ENCODE measurements at places on chromosomes 11 and 22.

GRCh38 chr11:26618441-26618840, 46.4 kb upstream of the MUC15 start:
- no peak for DNase-seq

DNA sequence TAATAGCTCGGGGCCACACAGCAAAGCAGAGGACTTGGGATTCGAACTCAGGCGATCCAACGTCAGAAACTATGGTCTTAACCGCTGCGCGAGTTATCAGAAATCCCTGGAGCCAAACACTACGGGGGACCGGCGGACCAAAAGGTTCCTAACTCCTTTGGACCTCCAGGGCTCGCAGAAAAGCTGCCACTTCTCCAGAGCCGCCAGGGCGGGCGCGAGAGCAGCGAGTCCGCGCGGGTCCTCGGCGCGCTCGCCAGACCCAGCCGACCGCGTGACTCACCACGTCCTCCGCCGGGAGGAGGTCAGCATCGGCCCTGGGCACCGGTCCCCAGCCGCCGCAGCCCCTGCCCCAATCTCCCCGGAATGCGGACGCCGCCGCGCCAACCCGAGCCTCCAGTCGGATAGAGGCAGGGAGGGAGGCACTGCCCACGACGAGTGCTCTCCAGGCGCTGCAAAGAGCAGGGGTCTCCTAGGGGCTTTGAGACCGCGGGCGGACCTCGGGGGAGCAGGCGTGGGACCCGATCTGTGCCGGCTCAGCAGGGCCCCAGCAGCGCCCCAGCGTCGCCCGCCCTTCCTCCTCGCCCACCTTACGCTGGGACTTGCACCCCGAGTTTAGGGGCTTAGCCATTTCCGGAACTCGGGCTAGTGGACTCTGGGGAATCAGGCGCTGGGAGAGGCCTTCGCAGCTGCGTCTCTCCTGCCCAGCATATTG, 6.2 kb upstream of the ALX4 start:
- DNase-seq: no peak

DNA sequence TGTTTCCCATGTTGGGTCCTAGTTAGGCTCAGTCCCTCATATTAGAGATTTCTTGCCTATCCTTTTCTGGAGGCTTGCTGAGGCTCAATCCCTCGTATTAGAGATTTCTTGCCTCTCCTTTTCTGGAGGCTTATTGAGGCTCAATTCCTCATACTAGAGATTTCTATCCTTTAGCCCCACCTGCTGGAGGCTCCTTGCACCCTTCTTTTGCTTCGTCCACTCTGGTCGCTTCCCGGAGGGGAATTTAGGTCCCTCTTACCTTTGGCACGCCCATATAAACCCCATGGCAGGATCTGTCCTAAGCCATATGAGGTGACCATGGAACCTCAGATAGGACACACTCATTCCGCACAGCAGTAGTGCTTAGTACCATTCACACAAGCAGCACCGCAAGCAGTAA, 15.9 kb downstream of the CYP2D6 start:
- DNase-seq: no peak

DNA sequence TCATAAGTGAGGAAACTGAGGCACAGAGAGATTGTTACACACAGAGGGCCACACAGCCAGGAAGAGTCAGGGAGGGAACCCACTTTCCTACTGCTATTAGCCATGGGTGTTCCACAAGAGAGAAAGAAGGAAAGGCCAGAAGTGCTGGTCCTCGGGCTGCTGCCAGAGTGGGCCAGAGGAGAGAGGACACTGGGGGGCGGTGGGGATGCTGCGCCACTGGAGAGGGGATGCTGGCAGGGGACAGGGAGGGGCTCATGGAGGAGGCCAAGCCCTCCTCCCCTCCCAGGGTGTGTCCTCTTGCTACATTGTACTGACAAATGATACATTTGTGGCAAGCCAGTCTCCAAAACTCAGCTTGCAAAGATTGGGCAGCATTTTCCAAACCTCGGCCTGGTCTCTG, 9.9 kb downstream of the IL10RA start:
- no peak for DNase-seq

DNA sequence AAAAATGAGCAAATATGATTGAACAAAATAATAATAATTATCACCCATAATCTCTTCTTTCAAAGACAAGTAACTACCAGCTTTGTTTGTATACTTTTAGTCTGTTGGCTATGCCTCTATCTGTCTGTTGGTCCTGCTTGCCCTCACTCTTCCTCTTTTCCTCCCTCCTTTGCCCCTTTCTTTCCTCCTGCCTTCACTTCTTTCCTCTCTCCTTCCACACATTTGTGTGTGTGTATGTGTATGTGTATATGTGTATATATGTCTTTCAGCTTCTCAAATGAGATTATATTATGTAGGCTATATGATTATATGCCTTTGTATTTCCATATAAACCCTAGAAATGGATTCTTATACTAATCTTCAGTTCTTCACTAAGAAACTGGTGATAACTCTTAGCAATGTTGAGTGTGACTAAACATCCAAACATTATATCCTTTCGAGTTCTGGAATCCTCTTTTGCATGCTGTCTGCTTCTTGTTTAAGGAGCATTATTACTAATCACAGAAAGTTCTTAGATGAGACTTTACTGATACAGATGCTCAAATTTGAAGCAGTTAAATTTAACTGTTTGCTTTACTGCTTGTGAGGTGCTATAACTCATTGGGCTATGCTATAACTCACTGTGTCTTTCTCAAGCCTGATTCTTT, 219.1 kb downstream of the TMEM135 start:
- no peak for DNase-seq

DNA sequence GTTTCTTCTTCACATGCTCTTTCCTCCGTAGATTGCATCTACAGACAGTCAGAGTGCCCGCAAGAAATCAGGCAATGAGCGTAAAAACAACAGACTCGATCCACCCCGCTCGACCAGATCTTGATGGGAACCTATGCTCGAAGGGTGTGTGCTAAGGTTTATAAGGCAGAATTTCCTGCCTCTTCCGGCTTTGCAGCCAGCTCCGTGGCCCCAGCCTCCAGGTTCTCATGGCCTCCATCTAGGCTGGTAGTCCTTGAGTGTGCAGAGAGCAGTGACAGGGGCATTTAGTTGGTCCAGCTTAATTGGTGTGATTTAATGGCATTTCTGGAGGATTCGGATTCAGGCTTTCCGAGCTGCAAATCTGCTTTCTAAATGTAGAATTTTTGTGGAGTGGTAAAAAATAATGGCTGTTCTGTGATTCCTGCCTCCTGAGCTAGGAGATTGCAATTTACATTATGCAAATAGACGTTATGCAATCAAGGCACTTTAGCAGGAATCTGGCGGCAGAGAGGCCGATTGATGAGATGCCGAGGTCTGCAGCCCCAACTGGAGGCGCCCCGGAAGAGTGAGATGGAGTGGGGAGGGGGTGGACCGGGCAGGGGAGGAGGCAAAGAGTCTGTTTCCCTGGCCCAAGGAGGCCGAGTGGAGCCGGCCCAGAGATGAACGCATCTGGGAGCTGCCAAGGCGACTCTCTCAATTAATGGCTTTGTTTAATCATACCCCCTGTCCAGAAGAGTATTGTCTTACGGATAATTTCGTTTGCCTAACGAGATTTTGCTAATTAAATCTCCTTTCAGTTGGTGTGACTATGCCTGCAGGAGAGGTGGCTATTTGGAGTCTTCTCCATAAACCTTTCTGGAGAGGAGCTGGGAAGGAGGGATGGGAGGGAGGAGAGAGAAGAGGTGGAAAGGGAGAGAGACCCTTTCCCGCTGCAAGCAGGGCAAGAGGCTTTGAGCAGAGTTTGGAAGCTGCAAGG, 75.3 kb downstream of the PKNOX2 start:
- no peak for DNase-seq

- no peak for DNase-seq
Observed at GRCh38 chr11:71310184-71310583, 57.8 kb upstream of the SHANK2 start.

DNA sequence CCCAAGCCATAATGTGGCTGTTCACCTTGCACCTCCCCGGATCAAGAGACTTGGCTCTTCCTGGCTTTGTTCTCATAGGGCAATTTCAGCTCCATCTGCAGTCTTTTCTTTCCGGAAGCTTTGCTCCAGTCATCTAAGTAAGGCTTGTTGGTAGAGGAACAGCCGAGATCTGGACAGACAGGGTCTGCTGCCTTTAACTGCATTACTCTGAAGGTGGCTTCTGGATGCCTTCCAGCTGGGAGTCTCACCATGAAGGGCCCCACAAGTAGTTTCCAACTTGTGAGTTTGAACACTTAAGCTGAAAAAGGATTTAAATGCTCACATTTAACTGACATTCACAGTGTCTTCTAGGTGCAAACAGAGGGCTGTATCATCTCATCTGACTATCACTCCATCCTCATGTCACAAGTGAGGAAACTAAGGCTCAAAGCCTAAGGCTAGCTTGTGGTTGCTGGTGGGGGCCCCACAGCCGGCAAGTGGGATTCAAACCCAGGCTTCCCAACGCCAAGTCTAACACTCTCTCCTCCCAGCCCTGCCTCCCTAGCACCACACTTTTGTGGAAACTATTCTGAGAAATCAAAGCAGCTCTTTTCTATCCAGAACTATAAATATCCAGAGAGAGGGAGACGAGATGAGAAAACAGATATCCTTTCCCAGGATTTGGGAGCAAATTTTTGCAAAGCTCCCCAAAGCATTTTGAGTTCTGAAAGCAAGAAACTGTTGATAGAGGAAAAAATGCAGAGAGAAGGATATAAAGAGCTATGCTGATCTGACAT, 58.4 kb downstream of the GALNT18 start:
- DNase-seq: no peak
